ENCODE measurements at places on chromosomes 4 and X. TPM values are rescaled to one million over a fixed set of nuclear protein-coding genes. Genes with fewer than 3 reads are reported as not detected.

UGT2A2 gene
- not detected for total RNA-seq

PAGE1 gene
- total RNA-seq = not detected

FGA gene
- total RNA-seq = not detected

GAGE1 gene
- total RNA-seq = not detected

MAGEH1 gene
- 4.8 TPM for total RNA-seq

HDX gene
- total RNA-seq = 0.85 TPM

NPY2R gene
- total RNA-seq = not detected

RS1 gene
- not detected for total RNA-seq

CAPN6 gene
- total RNA-seq = 0.24 TPM

HHIP gene
- 0.96 TPM for total RNA-seq

FAM114A1 gene
- total RNA-seq = 50.1 TPM

TLR6 gene
- 0.48 TPM for total RNA-seq

ARMCX1 gene
- total RNA-seq = 7.2 TPM

All from tracheal epithelial cell (primary cell).